ENCODE measurements at places on chromosomes 12 and 14. TPM values are rescaled to one million over a fixed set of nuclear protein-coding genes. Genes with fewer than 3 reads are reported as not detected.

NDUFA12 gene
- 81.9 TPM for polyA plus RNA-seq

CMA1 gene
- polyA plus RNA-seq: 0.17 TPM

SLCO1C1 gene
- 2.5 TPM for polyA plus RNA-seq

INHBE gene
- 0.58 TPM for polyA plus RNA-seq

NTN4 gene
- 23.0 TPM for polyA plus RNA-seq

TPH2 gene
- polyA plus RNA-seq: 0.15 TPM

DCN gene
- 1,543 TPM for polyA plus RNA-seq

RTL1 gene
- polyA plus RNA-seq: 0.20 TPM

FAIM2 gene
- polyA plus RNA-seq: 0.73 TPM

GIT2 gene
- polyA plus RNA-seq: 60.3 TPM

FGF23 gene
- 0.12 TPM for polyA plus RNA-seq

Measured in left lung (tissue), 14 donors.